NB4 (cell line): ENCODE measurements at places on chromosomes 6 and 20.

DNA sequence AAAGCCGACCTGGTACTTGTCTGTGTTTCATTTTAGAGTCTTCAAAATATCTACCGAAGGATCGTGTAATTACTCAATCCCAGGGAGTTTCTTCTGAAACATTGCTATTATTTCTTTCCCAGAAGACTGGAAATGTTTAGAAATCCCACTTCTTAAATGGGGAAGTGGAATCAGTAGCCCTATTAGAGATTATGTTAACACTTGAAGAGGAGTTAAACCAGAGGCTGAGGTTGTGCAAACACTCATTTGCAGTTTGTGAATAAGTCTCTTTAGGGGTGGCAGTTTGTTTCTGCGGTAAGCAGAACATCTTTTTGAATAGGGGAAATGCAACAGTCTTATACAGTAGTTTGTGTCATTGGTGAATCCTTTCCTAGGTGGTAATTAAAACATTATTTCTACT is 21.3 kb downstream of the DSP start:
- peak; percentile 90 for DNase-seq

DNA sequence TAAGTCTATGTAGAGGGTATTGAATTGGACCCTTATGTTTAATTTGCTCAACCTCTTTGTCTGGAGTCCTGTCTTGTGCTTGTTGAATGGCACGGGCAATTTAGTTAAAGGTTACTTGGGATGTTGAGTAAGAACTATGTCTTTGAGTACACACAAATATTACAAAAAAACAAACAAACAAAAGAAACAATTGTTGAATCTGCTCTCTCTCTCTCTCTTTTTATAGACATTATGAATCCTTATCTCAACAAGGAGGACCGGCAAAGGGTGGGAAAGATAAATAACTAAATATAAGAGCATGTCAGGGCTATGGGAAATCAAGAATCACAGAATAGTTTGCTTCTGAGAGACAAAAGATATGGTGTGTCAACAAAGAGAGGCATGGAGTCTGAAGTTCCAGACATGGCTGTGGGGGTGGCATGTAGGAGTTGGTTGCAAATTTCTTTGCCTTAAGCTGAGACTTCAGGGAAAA is 608.6 kb downstream of the UTRN start:
- no peak for DNase-seq

DNA sequence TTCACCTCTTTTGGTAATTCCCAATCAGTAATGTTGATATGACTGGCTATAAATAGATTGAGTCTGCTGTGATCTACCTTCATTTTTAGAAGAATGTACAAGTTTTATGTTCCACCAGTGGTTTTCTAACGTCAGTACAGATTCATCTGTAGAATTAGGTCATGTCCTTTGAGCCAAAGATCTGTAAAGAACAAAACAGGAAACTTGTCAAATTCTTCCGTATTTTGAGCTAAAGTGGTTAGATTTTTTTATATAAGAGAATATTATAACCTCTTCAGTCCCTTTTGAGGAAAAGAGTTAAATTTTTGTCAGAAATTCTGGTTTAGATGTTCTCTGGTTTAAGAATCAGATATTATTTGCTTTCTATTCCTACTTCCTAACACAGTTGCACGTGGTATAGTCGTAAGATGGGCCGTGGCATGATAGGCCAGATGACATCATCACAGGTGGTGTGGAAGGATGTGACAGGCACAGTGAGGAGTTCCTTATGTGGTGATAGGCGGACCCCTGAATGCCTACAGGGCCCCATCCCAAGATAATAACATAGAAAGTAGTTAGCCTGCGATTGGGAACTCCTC is 62.3 kb downstream of the SNX9 start:
- no peak for DNase-seq

DNA sequence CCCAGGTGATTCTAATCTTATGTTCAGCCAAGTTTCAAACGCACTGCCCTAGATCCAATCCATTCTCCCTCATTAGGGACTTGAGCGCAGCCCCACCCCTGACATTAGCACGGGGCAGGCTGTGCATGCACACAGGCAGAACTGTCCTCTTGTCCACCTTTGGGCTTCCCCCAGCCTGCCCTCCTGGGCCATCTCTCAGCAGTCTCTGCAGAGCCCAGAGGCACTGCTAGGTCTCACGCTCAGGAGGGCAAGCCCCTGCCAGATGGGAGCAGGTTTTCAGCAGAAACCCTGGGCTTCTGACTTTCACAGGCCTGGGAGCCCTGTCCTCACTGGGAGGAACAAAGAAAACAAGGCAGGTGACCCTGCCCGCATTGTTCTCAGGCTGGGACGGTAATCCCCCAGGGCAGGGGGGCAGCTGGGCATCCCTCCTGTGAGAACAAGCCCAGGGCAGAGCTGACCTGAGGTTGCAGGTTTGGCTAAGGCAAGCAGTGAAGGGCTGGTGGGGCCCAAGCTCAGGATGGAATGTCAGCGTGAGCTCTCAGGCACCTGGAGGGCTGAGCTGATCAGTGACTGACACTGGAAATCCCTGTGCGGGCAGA is 24.5 kb downstream of the KCNK5 start:
- no peak for DNase-seq

- peak; percentile 65 for DNase-seq
Observed at GRCh38 chr6:69835414-69836179, 30.8 kb upstream of the COL19A1 start.

DNA sequence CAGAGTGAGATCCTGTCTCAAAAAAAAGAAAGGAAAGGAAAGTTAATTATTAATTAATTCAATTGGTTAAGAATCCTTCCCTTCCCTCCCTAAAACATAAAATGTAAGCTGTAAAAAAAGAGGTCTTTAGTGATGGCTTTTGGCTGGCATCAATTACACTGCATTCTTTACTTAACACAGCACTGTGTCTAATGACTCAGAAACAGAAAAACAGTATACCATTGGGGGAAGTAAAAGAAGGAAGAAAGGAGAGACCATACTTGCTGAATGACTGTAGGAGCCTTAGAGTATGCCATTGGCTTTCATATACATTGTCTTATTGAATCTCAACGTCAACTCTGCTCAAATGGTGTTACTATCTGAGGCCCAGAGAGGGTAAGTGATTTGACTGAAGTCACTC is 18.3 kb upstream of the CITED2 start:
- peak; percentile 33 for DNase-seq

GRCh38 chr6:154358019-154358545 is 1.5 kb upstream of the IPCEF1 start:
- no peak for DNase-seq

GRCh38 chr6:158684745-158685324 is 35.0 kb downstream of the SYTL3 start:
- DNase-seq: no peak

DNA sequence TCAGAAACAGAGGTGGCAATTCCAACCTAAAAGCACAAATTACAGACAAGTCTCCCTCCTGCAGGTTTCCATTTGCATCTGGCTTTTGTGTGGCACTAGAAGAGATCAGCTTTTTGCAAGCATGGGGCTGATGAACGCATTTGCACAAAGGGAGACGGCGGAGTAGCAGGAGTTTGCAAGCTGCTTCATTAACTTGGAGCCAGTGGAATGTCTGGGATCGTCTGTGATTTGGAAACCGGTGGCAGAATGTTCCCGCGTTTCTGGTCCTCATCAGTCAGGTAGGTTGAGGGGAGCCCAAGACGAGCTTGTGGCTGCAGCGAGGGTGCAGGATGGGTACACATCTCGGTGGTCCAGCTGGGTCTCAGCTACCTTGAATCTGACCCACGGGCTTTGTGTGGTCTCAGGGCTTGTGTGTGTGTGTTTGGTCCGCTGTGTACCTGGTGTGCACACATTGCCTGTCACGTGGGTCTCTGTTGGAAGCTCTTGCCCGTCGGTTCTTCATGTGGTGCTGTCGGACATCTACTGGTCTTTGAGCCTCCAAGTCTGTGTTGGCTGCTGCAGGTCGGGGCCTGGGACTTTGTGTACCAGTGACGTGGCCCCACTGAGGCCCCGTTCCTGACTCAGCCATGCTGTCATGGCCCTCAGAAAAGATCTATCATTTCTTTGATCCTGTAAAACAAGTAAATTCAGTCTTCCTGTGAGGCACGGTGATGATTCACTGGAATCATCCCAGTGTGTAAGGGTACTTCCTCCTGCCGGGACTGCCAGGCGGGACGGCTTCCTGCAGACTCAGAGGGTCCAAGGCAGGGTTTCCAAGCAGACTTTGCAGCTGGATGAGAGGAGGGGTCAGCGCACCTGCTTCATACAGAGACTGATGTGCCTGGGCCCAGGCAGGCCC is 12.4 kb upstream of the MYT1 start:
- DNase-seq: no peak

GRCh38 chr20:33229843-33230242 is 6.0 kb upstream of the BPIFA1 start:
- peak; percentile 52 for DNase-seq

DNA sequence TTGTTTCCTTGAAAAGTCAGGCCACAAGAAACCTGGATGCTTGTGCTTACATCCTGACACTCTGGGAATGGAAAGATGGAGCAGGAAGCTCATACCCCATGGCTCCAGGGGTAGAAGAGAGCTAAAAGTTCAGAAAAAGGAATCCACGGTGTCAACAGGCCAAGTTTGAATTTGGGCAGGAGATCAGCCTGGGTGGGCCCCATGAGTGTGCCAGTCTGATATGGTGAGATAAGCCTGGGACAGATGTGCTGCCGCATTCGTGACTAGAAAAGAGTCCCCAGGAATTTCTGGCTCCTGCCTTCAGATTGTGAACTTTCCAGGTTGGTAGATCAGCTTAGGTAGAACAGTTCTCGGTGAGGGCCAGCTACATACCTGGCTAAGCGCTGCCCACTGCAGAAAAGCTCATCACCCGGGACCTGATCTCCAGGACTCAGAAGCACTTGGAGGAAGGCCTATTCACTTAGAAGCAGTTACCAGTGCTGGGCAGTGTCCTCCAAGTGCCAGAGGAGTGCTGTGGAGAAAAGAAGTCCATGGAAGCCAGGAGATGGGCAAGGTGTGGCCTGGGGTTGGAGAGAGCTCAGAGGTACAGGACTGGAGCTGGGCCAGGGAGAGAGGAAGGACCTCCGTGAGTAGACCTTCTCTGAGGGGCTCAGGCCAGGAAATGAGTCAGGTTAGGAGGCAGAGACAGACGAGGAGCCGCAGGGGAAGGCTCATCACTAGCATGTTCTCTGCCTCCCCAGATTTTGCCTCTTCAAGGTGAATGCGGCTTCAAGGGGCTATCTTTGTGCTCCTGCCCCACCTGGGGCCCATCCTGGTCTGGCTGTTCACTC is at the start of gene TSPO2:
TSPO2 (plus strand) TSS at position 242 of the 830 bp plus-strand sequence; CDS start at position 761, 519 bp downstream.
- no peak for DNase-seq

DNA sequence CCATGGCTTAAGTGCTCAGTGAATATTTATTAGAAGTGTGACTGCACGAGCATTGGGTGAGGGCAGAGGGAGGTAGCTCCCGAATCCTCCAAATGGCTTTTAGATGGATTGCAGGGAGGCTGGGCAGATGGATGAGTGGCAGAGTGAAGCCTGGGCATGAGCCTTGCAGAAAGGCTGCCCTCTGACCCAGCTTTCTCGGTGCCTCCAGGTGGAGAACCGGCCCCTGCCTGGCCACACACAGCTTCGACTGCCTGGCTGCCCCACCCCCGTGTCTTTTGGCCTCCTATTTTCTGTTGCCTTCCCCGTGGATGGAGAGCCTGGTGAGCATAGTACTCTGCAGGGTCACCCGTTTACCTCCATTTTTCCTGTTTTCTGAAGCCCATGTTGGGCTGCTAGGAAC is 3.4 kb downstream of the VARS2 start:
- no peak for DNase-seq

- peak; percentile 30 for DNase-seq
Observed at GRCh38 chr6:156720691-156721685, 56.2 kb upstream of the ARID1B start.

GRCh38 chr6:145204301-145204700 is 531.0 kb downstream of the EPM2A start:
- no peak for DNase-seq
